Renal cortex interstitium (tissue), 15 donors: ENCODE measurements at places on chromosomes 1 and 21. TPM values are rescaled to one million over a fixed set of nuclear protein-coding genes. Genes with fewer than 3 reads are reported as not detected.

EVI5 gene
- polyA plus RNA-seq, result 22.0 TPM

GJC2 gene
- polyA plus RNA-seq, result 1.1 TPM

LINGO4 gene
- polyA plus RNA-seq, result not detected

TMCO2 gene
- not detected for polyA plus RNA-seq

IFT25 gene
- 53.2 TPM for polyA plus RNA-seq

STX12 gene
- 53.7 TPM for polyA plus RNA-seq

AMY1C gene
- polyA plus RNA-seq, result not detected

C1orf146 gene
- not detected for polyA plus RNA-seq

SLC35D1 gene
- 15.9 TPM for polyA plus RNA-seq

PAQR6 gene
- polyA plus RNA-seq, result 5.1 TPM

RPTN gene
- polyA plus RNA-seq, result not detected

KIF26B gene
- 33.4 TPM for polyA plus RNA-seq

DTL gene
- polyA plus RNA-seq, result 21.8 TPM

- DNase-seq, result no peak
Measured at GRCh38 chr1:30039354-30040080, 683.9 kb downstream of the MATN1 start.

- no peak for DNase-seq
Measured at GRCh38 chr1:154213274-154213673, 7.1 kb upstream of the CFAP141 start.

- no peak for DNase-seq
Measured at GRCh38 chr1:230458509-230458908, 32.4 kb upstream of the PGBD5 start.

GRCh38 chr1:205616563-205617293 is 15.1 kb downstream of the ELK4 start:
- DNase-seq, result no peak

GRCh38 chr1:154784924-154785531 is 85.1 kb downstream of the KCNN3 start:
- no peak for DNase-seq

DNA sequence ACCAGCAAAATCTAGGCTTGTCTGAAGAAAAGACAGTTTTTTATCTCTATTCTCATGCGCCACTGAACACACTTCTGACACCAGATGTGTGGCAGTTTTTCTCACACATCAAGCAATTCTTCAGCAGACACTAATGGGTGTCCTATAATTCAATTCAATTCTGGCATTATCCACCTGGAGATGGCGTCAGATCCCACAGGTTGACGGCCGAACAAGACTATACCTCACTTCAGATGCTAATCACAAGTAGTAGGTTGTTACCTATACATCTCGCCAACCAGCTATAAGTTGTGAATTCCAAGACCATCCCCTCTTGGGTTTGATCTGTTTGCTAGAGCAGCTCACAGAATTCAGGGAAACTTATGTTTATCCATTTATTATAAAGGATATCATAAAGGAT is 89.9 kb upstream of the ARTN start:
- DNase-seq, result no peak

DNA sequence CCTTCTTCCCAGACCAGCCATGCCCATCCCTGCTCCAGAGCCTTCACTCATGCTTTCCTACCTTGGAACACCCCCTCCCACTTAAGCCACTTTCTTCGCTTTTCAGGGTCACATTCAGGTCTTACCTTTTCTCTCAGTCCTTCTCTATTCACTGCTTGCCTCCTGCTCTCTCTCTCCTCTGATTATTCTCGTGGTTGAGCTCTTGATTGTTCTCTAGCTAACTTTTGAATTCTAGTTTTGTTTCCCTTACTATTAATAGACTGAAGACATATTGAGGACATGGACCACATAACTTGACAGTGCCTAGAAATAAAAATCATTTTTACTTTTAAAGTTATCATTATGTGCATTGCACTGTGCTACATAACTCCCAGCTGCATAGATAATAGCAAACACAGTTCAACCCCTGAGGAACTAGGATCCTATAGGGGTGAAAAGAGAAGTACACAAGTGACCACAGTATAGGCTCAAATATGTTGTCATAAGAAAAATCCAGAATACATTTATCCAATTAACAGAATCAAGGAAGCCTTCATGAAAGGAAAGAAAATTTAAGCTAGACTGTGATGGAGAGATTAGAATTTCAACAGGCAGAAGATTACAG is 21.5 kb downstream of the INSL5 start:
- no peak for DNase-seq

- DNase-seq, result no peak
Measured at GRCh38 chr1:63973005-63973419, 199.2 kb downstream of the ROR1 start.

GRCh38 chr1:108537976-108538375 is 21.9 kb upstream of the EEIG2 start:
- no peak for DNase-seq

- DNase-seq, result no peak
Measured at GRCh38 chr1:214514819-214515383, 36.5 kb downstream of the PTPN14 start.

- DNase-seq, result no peak
Measured at GRCh38 chr1:11252538-11252937, 9.8 kb downstream of the MTOR start.

GRCh38 chr1:64995316-64995715 is 29.0 kb upstream of the JAK1 start:
- DNase-seq, result no peak

GRCh38 chr1:161723459-161724141 is 2.3 kb downstream of the FCRLB start:
- no peak for DNase-seq

- no peak for DNase-seq
Measured at GRCh38 chr1:81111818-81112217, 688.9 kb upstream of the ADGRL2 start.

GRCh38 chr1:29355375-29355774 is 119.1 kb downstream of the PTPRU start:
- DNase-seq, result no peak

- DNase-seq, result no peak
Measured at GRCh38 chr1:235888119-235888643, 21.5 kb upstream of the LYST start.

DNA sequence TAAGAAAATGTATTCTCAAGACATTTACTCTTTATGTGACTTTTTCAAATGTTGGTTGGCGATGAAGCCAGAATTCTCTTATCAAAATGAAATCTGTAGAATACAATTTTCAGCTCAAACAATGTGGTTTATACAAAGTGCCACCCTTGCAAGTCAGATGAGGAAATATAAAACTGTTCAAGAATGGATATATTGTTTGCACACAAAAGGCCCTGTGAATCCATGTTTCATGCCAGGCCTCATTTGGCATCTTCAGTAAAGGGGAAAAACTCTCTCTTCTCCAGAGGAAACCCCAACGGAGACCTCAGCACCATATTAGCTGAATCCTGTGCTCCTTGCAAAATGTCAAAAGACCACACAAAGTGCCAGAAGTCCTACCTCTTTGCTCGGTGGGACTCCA is 310.4 kb downstream of the RRAGC start:
- DNase-seq, result no peak

- DNase-seq, result no peak
Measured at GRCh38 chr1:205612556-205612955, 19.3 kb downstream of the ELK4 start.

DNA sequence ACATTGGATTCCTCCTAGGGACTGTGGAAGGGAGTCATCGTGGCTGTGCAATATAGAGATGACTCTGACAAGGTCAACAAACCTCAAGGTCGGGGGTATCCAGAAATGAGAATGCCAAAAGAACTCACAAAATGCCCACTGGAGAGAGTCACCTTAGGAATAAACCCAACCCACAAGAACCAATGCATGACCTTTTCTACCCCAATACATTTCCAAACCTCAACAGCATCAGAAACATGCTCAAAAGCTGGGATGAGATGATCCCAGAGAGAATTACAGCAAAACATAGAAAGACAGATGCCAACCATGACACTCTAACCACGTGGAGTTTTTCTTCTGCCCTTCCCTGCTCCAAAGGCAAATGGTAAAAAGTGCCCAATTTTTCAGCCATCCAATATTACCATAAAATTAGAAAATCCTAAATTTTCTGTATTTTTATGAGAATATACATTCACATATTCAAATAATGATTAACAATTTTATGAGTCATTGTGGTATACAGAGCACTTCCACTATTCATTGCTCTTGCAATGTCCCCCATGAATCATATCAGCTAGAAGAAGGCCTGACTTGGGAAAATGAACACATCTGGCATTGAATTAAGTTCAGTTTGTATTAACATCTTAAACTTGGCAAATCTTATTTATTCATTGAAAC is 88.2 kb upstream of the PALMD start:
- no peak for DNase-seq

DNA sequence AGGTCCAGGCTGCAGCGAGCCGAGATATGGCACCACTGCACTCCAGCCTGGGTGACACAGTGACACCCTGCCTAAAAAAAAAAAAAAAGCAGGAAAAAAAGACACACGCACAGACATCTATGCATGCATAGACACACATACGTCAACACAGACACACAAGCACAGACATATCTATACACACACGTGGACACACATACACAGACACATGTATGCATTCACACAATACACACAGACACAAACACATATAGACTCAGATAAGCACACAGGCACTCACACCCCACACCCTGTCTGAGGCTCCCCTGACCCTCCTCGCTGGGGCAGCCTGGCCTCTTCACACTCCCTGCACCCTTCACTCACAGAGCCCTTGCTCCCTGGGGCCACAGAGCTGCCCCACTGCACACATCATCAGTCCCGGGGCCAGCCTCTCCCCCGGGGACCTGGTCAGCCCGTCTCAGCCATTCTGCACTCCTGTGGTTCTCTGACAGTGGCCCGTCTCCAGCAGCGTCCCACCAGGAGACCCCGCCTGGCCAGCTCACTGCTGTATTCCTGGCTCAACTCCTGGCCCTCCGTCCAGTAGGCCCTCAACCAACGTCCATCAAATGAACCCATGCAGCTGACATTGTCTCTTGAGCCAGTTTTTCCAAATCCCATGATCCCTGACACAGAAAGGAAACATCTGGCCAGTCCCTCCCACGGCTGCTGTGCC is 4.6 kb upstream of the PRKCZ start:
- DNase-seq, result no peak

GRCh38 chr1:39490596-39491145 is 765 bp upstream of the BMP8A start:
- no peak for DNase-seq

DNA sequence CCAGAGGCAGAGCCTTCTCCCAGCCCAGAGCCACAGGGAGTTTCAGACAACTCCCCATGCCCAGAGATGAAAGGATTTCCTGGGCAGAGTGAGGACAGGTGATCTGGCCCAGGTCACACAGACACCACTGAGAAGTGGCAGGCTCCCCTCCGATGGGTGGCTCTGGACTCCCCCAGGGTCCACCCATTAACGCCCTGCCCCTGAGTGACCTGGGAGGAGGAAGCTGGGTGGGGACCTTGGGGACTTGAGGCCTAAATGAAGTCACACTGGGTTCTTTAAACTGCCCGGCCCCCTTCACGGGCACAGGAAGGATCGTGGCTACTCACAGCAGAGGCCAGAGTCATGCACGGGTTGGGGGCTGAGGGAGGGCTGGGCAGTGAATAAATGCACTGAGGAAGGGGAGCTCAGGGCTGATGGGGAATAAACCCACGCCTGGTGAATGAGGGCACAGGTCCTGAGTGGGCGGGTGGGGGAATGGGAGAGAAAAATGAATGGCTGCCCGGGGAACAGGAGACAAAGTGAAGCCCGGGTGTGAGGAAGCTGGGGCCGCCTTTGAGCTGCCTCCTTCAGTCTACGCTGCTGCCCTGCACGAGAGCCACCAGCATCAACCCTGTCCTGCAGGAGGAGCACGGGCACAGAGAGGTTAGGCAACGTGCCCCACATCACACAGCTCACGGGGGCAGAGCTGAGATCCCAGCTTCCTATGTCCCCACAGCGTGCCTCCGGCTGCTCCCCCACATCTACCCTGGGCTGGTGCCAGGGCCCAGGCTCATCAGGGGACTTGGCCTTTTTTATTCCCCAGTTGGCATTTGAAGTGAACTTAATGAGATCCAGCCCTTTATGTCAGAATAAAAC is 404.3 kb downstream of the MATN1 start:
- DNase-seq, result no peak

DNA sequence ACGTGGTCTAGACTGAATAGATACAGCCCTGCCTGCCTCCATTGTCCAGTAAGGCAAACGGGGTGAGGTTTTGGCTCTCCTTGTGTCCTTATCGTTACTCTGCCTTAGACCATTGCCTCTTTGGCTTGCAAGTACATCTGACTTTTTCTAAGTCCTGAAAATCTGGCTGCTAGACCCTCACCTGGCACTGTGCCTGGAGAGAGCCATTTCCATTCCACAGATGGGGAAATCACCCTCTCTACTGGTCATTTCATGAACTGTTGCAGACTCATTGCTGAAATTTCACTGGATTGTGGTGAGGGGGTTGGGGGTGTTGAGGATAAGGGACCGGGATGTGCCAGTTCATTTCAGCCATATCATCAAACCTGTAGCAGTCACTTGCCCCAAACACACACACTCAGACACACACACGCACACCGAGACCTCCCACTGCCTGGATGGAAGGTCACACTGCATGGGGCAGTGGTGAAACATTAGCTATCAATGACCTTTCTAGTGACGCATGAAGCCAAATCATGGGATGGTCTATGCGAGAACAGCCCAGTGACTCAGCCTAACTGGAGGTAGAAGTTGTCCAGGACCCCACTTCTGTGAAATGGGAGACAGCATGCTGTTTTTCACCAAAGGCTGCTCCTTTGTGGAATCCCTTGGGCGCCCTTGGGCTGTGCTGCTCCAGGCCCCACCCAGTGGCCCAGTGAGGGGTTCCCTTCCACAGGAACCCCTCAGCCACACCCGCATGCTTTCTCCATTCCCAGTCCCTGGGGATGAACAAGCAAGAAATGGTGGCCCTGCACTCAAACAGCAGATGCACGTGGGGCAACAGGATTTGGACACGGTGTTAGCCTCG is 34.9 kb upstream of the VASH2 start:
- no peak for DNase-seq

DNA sequence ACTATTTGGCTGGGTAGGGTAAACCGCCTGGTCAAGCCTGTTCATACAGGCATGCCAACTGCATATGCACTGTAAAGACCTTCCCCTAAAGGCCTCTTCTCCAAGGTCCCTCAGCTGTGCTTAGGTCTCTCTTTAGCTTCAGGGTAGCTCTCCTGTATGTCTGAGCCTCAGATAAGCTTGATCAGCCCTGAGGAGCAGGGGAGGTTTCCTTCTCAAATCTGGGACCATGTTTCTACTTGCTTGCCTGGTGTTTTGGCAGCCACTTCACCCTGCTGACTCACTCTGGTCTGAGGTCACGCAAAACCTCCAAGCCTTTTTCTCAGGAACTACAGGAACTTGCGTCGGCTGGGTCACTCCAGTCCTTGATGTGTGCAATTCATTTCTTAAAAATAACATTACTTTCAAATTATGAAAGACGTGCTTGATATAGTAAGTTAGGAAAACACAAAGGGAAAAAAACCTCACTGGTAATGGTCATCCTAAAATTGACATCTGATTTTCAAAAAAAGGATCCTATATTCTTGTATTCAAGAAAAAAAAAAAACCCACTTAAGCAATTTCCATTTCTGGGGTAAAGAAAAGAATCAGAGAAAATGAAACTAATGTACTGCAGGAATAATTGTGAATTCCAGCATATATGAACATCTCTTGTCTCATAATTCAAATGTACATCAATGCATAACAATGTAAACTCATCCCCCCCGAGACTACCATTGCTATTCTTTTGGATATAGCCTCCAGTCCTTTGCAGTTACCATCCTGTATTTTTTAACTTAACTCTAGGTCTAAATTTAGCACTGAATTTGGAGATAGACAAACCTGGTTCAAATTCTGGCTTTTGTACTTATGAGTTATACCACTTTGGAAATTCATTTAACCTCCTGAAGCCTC is 24.8 kb upstream of the RNF19B start:
- DNase-seq, result no peak
